H1 (cell line): ENCODE measurements at places on chromosomes 12 and 14. TPM values are rescaled to one million over a fixed set of nuclear protein-coding genes. Genes with fewer than 3 reads are reported as not detected.

Gene SLC39A2
- 0.22 TPM in 1 of 2 replicates, not detected in the other for total RNA-seq

Gene SERPINA1
- total RNA-seq = not detected in 2 replicates

DNA sequence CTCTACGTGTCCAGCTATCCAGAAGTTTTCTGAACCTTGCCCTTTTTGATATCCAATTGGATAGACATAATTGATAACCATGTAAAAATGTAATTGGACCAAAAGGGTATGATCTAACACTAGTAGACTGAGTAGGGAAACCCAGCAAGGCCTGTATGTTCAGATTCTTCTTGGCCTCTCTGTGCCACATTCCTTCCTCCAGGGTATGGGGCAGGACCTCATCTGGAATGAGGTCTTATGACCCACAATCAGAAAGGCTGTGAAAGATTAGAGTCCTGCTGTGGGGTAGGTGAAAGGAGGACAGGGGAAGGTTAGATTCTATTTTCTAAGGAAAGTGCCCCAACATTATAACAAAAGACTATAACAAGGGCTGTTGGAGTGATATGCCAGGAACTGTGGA lies 51.3 kb upstream of the A2ML1 start:
- DNase-seq = no peak

DNA sequence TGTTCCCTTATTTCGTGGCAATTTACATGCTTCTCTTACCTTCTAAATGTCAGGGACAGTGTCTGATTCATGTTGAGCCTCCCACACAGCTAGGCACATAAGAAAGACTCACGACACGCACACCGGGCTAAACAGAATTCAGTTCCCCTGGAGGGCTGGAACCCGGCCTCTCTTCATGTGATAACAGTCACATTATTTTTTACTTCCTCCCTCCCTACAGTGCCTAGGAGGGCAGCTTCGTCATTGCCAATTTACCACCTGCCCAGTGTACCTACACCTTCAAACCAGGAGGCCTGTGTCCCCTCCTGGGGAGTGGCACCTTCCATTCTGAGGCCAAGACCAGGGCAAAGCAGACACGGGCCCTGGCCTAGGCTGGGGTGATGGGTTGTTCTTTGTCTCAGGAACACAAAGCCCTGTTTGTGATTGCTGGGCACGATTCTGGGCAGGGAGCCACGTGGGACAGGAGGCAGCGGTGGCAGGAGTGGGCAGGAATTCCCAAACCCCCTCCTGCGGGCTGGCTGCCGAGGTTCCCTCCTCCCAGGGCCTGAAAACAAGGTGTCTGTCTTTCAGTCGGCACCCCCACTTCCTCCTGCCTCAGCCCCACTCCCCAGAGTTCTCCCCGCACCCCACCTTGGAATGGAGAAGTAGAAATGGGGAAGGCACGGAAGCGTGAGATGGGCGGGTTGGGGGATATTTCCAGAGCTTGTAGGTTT lies 6.8 kb upstream of the RASAL1 start:
- DNase-seq = no peak

GRCh38 chr12:67943141-67943892 lies 45.9 kb upstream of the IFNG-AS1 start:
- no peak for DNase-seq

- DNase-seq = peak; percentile 24
Measured at GRCh38 chr12:13376610-13377373, 180.3 kb downstream of the EMP1 start.

DNA sequence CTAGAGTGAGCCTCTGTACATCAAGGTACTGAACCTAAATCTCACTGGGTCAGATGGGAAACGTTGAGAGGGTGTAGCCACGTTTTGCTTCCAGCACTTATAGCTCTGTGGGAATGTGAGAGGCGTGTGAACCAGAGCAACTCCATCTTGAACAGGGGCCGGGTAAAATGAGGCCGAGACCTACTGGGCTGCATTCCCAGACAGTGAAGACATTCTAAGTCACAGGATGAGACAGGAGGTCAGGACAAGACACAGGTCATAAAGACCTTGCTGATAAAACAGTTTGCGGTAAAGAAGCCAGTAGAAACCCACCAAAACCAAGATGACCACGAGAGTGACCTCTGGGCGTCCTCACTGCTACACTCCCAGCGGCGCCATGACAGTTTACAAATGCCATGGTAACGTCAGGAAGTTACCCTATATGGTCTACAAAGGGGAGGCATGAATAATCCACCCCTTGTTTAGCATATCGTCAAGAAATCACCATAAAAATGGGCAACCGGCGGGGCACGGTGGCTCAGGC lies 63.4 kb upstream of the NCOR2 start:
- DNase-seq = no peak

DNA sequence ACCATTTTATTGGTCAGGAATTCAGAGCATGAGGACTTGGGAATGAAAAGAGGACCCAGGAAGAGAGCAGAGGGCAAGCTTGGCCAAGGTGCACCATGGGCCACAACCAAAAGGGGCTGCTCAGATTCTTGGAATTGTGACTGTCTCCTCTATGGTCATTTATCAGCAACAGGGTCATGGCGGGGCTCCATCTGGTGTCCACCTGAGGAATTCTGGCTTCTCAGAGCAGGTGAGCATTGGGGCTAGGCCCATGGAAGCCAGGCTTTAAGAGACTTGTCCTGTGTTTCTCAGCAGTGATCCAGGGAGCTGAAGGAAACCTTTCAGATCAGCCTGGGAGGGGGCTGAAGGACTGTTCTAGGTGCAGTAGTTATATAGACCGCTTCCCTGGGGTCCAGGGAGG lies 2.6 kb upstream of the RIN3 start:
- no peak for DNase-seq
